ENCODE measurements at places on chromosomes 12 and 14.
A peak's percentile ranks its signal among the peaks of the same experiment; 100 is the strongest.

- no peak overlapping the region for H3K27ac ChIP-seq
- DNase-seq = no peak
- no peaks in the 10 kb centered on the region for H3K27me3 ChIP-seq
- no peak overlapping the region for H3K4me3 ChIP-seq
- no peaks in the 10 kb centered on the region for H3K36me3 ChIP-seq
- no peaks in the 10 kb centered on the region for H3K4me1 ChIP-seq
Measured at GRCh38 chr12:65415826-65416225, 137.3 kb downstream of the MSRB3 start.

GRCh38 chr14:104256025-104256424, 117.6 kb downstream of the KIF26A start:
- H3K4me3 ChIP-seq = no peak overlapping the region
- H3K4me1 ChIP-seq = no peaks in the 10 kb centered on the region
- no peak for DNase-seq
- H3K27ac ChIP-seq = no peak overlapping the region

- no peaks in the 10 kb centered on the region for H3K27me3 ChIP-seq
- peak; percentile 91 for DNase-seq
- H3K36me3 ChIP-seq = no peaks in the 10 kb centered on the region
- peak within 1 kb of the TSS; percentile 53 for H3K4me3 ChIP-seq
Measured at GRCh38 chr12:113135178-113136127, at the start of gene RASAL1. RASAL1 (minus strand) TSS chr12:113135761; CDS start chr12:113135462, 299 bp downstream.

- H3K27ac ChIP-seq = peak overlapping the region; percentile 50
- H3K36me3 ChIP-seq = peaks cover 2% of the 10 kb centered on the region
- H3K4me1 ChIP-seq = peaks cover 31% of the 10 kb centered on the region
- H3K4me3 ChIP-seq = no peak overlapping the region
- H3K27me3 ChIP-seq = no peaks in the 10 kb centered on the region
- DNase-seq = no peak
Measured at GRCh38 chr12:51910691-51911090, 3.4 kb downstream of the ACVRL1 start.

DNA sequence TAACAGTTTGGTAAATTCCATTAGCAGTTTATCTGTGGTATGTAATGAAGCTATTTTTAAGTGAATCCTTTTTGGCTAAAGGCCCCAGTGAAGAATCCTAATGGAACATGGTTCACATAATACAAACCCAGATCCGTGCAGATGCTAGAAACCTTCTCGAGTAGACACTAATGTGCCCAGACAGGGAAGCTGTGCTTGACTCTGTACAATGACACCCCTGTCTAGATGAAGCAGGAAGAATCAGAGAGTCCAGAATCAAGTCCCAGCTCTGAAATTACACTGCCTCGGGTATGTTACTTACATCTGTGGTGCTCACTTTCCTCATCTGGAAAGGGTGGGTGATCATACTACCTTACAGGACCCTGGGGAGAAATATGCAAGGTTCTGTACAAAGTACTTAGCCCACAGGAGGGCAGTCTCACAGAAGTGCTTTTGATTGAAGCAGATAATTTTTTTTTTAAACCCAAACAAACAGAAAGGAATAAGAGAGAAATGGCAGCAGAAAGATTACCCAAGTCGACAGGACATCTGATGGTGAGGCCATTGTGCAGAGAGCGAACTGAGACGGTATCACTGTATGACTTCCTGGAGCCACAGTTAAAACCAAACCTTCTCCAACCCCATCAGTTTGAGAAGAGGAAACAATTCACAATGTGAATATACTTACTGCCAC, 8.5 kb downstream of the CRACR2A start:
- no peaks in the 10 kb centered on the region for H3K36me3 ChIP-seq
- no peak overlapping the region for H3K4me3 ChIP-seq
- no peaks in the 10 kb centered on the region for H3K27me3 ChIP-seq
- H3K27ac ChIP-seq = no peak overlapping the region

GRCh38 chr12:114879354-114879753, 195.4 kb upstream of the TBX3 start:
- H3K27me3 ChIP-seq = no peaks in the 10 kb centered on the region
- no peak overlapping the region for H3K27ac ChIP-seq
- H3K4me3 ChIP-seq = no peak overlapping the region
- H3K36me3 ChIP-seq = no peaks in the 10 kb centered on the region
- no peak for DNase-seq
- no peaks in the 10 kb centered on the region for H3K4me1 ChIP-seq

GRCh38 chr12:32332446-32332845, 66.9 kb upstream of the FGD4 start:
- no peak for DNase-seq
- no peak overlapping the region for H3K4me3 ChIP-seq
- H3K36me3 ChIP-seq = no peaks in the 10 kb centered on the region
- H3K4me1 ChIP-seq = no peaks in the 10 kb centered on the region

DNA sequence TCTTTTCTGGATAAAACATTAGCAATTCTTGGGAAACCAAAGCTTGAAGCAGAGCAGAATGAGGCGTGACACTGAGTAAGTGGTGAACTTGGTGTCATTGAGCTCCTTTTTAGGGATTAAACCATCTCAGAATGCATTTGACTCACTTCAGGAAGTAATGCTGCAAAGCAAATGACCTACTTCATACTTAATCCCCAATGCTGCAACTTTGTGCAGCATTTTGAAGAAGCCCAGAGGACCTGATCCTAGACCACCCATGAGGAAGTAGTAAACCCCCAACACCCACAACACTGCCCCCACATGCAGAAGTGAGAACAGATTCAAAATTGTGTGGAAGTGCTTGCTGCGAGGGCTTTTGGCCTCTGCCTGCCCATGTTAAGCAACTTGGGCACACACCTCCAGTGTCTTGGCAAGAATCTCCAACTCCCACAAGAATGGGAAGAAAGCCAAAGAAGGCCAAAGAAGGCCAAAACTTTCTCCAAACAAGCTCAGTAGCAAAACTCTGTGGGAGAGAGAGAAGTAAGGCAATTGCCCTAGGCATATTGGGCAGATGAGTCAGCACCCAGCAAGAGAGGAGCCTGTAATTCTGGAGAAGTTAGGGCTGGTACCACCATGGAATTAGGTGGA, 69.2 kb upstream of the ETV6 start:
- peak; percentile 24 for DNase-seq
- no peaks in the 10 kb centered on the region for H3K27me3 ChIP-seq
- no peaks in the 10 kb centered on the region for H3K36me3 ChIP-seq
- H3K4me3 ChIP-seq = no peak overlapping the region
- H3K4me1 ChIP-seq = no peaks in the 10 kb centered on the region

DNA sequence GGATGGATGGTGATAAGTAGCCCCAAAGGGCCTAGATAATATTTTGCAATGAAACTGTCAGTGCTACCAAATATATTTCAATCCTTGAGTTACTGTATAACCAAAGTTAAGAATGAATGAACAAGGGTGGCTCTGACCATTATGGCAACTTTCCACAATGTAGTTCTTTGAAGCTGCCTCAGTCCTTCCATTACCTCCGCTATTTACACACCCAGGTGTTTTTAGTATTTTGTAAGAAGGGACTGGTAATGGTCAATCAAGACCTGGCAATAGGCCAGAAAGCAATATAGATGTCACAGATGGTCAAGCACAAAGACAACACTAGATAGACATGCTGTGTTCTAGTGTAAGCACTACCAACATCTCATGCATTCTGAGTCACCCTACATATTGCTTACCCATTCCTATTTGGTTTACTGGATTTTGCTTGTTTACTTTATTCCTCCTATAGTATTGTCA, 16.3 kb downstream of the DUSP16 start:
- H3K27me3 ChIP-seq = no peaks in the 10 kb centered on the region
- H3K36me3 ChIP-seq = no peaks in the 10 kb centered on the region
- H3K27ac ChIP-seq = no peak overlapping the region

- H3K36me3 ChIP-seq = no peaks in the 10 kb centered on the region
- DNase-seq = peak; percentile 40
- H3K27me3 ChIP-seq = no peaks in the 10 kb centered on the region
Measured at GRCh38 chr12:27524839-27525753, 1.1 kb downstream of the PPFIBP1 start.

DNA sequence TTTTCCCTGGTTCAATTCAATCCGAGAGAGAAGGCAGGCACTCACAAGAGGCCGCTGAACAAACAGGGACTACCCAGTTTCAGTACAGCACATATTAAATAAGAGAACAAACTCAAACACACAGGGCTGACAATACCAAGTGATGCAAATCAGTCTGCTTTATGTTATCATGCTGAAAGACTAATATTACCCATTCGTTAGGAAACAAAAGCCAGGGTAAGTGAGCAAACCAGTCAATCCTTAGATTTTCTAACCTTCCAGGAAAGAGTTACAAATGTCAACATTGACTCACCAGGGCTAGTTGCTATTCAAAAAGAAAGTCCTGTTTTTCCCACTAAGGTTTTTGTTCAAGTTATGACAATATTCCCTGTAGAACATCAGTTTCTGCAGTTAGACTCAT, 246.2 kb downstream of the C12orf42 start:
- no peak overlapping the region for H3K4me3 ChIP-seq
- no peaks in the 10 kb centered on the region for H3K36me3 ChIP-seq
- no peak overlapping the region for H3K27ac ChIP-seq
- H3K27me3 ChIP-seq = no peaks in the 10 kb centered on the region

GRCh38 chr12:95282266-95282665, 64.7 kb downstream of the VEZT start:
- no peak overlapping the region for H3K4me3 ChIP-seq
- no peaks in the 10 kb centered on the region for H3K4me1 ChIP-seq
- H3K27ac ChIP-seq = no peak overlapping the region
- H3K27me3 ChIP-seq = no peaks in the 10 kb centered on the region
- DNase-seq = no peak

DNA sequence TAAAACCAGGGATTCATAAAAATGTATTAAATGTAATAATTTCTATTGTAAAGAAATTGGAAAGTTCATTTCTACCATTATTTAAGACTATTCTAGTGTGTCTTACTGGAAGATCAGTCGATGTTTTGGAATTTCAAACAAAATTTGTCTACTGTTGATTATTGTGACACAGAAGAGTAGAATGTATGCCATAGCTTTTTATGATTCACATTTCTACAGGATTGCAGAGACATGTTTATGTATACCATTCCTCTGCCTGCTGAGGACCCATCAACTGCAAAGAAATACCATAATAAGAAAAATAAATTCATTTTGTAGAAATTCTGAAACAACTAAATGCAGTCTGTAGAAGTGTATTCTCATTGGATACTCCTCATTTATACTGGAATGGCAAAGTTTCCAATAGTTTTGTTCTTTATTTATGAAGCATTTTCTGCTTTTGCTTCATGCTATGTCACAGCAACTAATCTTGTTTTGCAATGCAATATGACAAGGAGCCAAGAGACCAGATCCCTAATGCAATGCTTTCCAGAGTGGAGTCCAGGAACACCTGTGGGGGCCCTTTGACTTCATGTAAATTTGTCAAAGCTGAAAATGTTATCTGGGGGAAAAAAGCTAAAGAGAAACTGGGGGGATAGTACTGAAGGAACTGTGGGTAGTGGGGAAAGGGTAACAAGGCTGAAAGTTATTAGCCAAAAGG, 172.9 kb upstream of the LRIG3 start:
- no peak for DNase-seq
- no peak overlapping the region for H3K4me3 ChIP-seq
- no peaks in the 10 kb centered on the region for H3K27me3 ChIP-seq
- H3K4me1 ChIP-seq = no peaks in the 10 kb centered on the region

GRCh38 chr14:37903343-37904191, 304.1 kb upstream of the SSTR1 start:
- no peak overlapping the region for H3K27ac ChIP-seq
- no peaks in the 10 kb centered on the region for H3K36me3 ChIP-seq
- no peak for DNase-seq
- no peaks in the 10 kb centered on the region for H3K27me3 ChIP-seq
- no peaks in the 10 kb centered on the region for H3K4me1 ChIP-seq
- no peak overlapping the region for H3K4me3 ChIP-seq

- H3K27me3 ChIP-seq = no peaks in the 10 kb centered on the region
- H3K36me3 ChIP-seq = no peaks in the 10 kb centered on the region
- H3K27ac ChIP-seq = peak overlapping the region; percentile 90
- H3K4me3 ChIP-seq = peak overlapping the region; percentile 84
Measured at GRCh38 chr12:30753751-30754382, 884 bp downstream of the CAPRIN2 start.

- H3K36me3 ChIP-seq = no peaks in the 10 kb centered on the region
- no peak overlapping the region for H3K27ac ChIP-seq
- peak; percentile 57 for DNase-seq
Measured at GRCh38 chr12:51823875-51824565, 24.5 kb downstream of the FIGNL2 start.

GRCh38 chr12:39605501-39605900, 14.1 kb downstream of the ABCD2 start:
- H3K27me3 ChIP-seq = no peaks in the 10 kb centered on the region
- H3K4me3 ChIP-seq = no peak overlapping the region
- DNase-seq = no peak
- H3K4me1 ChIP-seq = no peaks in the 10 kb centered on the region
- no peak overlapping the region for H3K27ac ChIP-seq

DNA sequence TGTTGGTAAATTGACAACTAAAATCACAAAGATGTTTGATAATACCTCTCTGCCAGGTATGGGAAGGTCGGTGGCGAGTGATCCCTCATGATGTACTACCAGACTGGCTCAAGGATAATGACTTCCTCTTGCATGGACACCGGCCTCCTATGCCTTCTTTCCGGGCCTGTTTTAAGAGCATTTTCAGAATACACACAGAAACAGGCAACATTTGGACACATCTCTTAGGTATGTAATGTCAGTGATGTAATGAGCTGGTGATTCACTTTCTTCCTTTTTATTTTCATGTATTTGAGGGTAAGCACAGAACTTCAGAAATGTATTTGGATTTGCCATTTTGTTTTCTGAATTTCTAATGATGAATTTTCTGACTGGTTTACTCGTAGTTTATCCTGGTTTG, 42.6 kb upstream of the LRTM2 start:
- H3K4me3 ChIP-seq = no peak overlapping the region
- H3K27ac ChIP-seq = no peak overlapping the region
- no peak for DNase-seq
- no peaks in the 10 kb centered on the region for H3K4me1 ChIP-seq

DNA sequence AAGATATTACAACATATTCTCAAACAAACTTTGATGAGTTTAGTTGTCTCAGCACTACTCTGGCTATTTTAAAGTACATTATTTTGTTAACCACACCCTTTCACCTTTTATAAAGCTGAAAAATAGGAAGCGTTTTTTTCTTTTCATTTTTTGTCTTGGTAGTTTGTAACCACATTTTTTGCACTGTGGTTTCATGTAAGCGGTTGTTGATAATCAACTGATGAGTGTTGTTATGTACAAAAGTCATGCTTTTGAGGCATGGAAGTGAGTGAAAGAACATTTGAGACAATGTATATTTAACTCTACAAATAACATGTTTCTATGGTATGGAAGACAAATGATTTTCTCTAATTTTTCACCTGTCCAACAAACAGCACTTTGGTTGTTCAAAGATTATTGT, 52.1 kb upstream of the ATP2B1 start:
- H3K4me1 ChIP-seq = no peaks in the 10 kb centered on the region
- no peaks in the 10 kb centered on the region for H3K36me3 ChIP-seq
- no peak for DNase-seq
- no peak overlapping the region for H3K4me3 ChIP-seq
- no peaks in the 10 kb centered on the region for H3K27me3 ChIP-seq

GRCh38 chr14:23895480-23895879, 58.1 kb upstream of the DHRS4 start:
- no peak for DNase-seq
- H3K27ac ChIP-seq = no peak overlapping the region
- no peaks in the 10 kb centered on the region for H3K27me3 ChIP-seq
- H3K4me3 ChIP-seq = no peak overlapping the region

GRCh38 chr14:33755358-33755757, 195.5 kb downstream of the EGLN3 start:
- no peaks in the 10 kb centered on the region for H3K27me3 ChIP-seq
- no peak for DNase-seq
- no peaks in the 10 kb centered on the region for H3K36me3 ChIP-seq
- no peak overlapping the region for H3K27ac ChIP-seq
- no peaks in the 10 kb centered on the region for H3K4me1 ChIP-seq
